ENCODE measurements at places on chromosomes 12 and 14.

- no peaks in the 10 kb centered on the region for H3K4me1 ChIP-seq
- H3K27ac ChIP-seq: no peak overlapping the region
- H3K36me3 ChIP-seq: no peaks in the 10 kb centered on the region
- H3K4me3 ChIP-seq: no peak overlapping the region
- peak; percentile 26 for DNase-seq
These were observed 860.9 kb upstream of the MDGA2 start for GRCh38 chr14:48536318-48536717.

DNA sequence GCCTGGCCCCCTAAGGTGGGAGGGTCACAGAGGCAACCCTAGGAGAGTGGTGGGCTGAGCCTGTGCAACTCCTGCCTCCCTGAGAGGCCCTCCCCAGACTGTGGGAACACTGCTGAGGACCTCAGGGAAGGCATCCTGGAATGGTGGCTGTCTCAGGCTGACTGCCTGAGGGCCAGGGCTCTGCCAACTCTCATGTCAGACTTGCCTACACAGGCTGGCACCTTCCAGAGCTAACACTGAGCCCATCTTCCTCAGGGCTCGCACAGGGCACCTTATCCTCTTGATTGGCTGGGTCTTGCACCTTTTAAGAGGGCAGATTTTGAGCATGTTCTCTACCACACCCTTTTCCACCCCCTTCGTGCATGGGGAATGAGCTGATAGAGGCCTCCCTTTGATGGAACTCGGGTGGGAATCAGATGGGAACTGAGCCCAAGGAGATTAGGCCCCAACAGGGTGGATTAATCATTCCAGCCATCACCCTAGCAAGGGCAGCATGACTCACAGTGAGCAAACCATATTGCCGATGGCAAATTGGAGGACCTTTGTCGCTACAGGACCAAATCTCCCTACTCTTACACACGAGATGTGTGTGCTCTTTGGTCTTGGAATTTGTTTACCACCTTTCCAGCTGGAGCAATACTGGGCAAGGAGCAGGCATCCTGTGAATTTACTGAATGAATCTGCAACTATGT, 702.8 kb downstream of the VRK1 start:
- no peaks in the 10 kb centered on the region for H3K36me3 ChIP-seq
- no peaks in the 10 kb centered on the region for H3K4me1 ChIP-seq
- no peak overlapping the region for H3K4me3 ChIP-seq

- H3K4me1 ChIP-seq: peaks cover 48% of the 10 kb centered on the region
- no peak for DNase-seq
- H3K4me3 ChIP-seq: no peak overlapping the region
- no peaks in the 10 kb centered on the region for H3K27me3 ChIP-seq
These were observed 45.9 kb upstream of the GSG1 start for GRCh38 chr12:13149411-13149810.

GRCh38 chr14:90815822-90816662, at the start of gene TTC7B:
Gene TTC7B, minus strand, starts transcription at chr14:90816430. Its CDS starts 135 bp downstream, at chr14:90816295.
- H3K4me1 ChIP-seq: peaks cover 12% of the 10 kb centered on the region
- H3K4me3 ChIP-seq: peak within 1 kb of the TSS; percentile 60
- peak within 1 kb of the TSS; percentile 49 for H3K27ac ChIP-seq
- H3K36me3 ChIP-seq: no peaks in the 10 kb centered on the region

DNA sequence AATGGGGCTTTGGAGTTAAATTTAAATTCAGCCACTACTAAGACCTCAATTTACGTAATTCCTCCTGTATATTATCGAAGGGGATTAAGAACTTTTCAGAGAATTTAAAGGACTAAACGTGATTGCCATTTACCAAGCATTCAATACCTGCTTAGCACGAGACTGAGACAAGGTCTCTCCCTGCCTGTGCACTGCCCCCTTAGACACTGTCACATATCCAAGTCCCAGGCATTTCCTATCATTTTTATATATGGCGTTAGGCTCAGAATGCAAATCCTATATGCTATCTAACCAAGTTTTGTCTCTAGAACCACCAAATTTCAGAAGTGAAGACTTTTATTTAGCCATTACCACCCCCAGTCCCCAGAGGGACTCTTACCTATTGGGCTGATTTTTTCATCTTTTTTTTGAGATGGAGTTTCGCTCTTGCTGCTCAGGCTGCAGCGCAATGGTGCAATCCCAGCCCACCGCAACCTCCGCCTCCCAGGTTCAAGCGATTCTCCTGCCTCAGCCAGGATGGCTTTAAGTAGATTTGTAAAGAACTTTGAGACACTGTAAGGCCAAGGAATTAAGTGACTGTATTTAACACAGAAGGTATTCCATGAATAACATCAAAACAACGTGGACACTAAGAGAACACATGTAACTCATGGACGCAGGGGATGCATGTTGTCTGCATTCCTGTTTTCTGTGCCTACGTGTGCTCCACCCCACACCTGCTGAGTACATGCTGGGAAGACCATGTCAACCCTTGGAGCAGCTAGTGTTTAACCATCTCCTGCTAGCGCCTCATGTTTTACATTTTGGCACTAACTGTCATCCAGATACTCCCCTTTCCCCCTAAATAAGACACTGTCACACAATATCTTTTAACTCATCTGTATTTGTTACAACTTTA, 6.4 kb downstream of the HSP90AA1 start:
- H3K4me1 ChIP-seq: peaks cover 20% of the 10 kb centered on the region
- H3K27ac ChIP-seq: no peak overlapping the region
- DNase-seq: no peak
- H3K27me3 ChIP-seq: no peaks in the 10 kb centered on the region

DNA sequence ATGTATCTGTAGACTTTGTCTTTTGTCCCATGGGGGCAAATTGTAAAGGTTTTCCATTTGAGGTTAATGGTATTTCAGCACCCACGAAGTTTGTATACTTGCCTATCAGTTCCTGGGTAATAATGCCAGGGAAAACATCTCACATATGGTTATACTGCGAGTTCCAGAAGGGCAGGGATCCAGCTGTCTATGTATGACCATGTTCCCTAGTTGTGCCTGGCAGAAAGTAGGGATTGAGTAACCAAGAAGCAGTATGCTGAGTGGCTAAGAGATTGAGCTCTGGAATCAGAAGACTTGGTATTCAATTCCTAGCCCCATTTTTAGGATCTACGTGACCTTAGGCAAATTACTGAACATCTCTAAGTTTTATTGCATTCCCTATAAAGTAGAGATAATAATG, 173.2 kb upstream of the PWP1 start:
- DNase-seq: no peak
- H3K27me3 ChIP-seq: no peaks in the 10 kb centered on the region
- no peak overlapping the region for H3K4me3 ChIP-seq
- H3K4me1 ChIP-seq: no peaks in the 10 kb centered on the region
- H3K27ac ChIP-seq: no peak overlapping the region

DNA sequence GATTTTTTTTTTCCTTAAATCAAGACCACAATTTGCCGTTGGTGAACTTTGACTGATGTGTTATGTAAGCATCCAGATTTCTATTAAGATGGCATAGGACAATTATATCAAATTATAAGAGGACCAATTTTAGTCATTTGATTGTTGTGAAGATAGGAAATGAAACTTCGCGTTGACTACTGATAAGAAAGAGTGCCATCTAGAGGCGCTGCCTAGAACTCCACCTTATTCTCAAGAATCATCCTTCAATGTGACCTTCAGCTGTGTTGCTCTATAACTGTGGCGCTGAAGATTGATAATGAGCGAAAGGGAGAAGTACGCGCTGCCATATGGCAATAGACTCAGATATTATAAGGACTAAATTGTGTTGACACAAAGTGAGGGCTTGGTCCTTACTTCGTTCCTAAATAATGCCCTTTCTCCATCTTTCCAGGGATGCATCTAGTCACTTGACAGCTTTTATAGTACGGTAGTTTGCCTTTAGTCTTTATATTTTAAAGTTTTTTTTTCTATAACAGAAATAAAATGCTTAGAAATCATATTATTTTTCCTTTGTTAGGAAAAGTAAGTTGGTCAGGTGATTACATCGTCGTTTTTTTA, 350.8 kb upstream of the STXBP6 start:
- DNase-seq: peak; percentile 52
- H3K27ac ChIP-seq: no peak overlapping the region
- H3K4me1 ChIP-seq: no peaks in the 10 kb centered on the region
- H3K36me3 ChIP-seq: no peaks in the 10 kb centered on the region

DNA sequence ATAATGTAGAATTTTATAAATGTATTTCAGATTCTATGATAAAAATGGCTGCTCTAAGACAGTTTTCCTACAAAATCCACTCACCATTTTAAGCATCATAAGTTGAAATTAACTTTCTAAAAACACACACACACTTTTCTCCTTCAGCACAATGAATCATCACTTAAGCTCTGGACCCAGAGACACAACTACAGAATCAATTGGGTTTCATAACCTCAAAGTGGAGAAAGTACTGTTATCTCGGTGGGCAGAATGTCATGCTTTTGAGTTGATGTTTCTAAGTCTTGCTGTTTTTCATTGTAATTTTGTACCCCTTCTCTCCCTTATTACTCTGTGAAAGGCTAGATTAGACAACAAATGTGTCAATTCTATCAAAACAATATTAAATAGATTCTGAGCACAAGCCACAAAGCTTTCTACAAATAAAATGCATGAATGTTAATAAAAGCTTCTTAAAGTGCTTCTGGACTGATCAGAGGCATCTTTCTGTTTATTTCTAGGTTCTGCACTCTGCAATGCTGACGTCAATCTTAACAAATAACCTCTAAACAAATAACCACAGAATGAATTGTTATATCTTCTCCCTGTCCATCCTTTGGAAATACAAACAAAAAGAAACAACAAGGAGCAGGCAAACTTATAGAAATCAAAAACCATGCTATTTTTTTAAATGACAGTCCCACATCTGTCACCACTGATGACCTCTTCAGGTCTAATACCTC, 8.2 kb downstream of the IPO8 start:
- H3K36me3 ChIP-seq: no peaks in the 10 kb centered on the region
- H3K4me1 ChIP-seq: no peaks in the 10 kb centered on the region
- DNase-seq: no peak
- no peaks in the 10 kb centered on the region for H3K27me3 ChIP-seq
- H3K27ac ChIP-seq: no peak overlapping the region

GRCh38 chr12:105459760-105460330, 129.4 kb downstream of the C12orf75 start:
- no peaks in the 10 kb centered on the region for H3K36me3 ChIP-seq
- no peak overlapping the region for H3K27ac ChIP-seq
- H3K27me3 ChIP-seq: no peaks in the 10 kb centered on the region
- H3K4me1 ChIP-seq: peaks cover 12% of the 10 kb centered on the region
- no peak for DNase-seq

DNA sequence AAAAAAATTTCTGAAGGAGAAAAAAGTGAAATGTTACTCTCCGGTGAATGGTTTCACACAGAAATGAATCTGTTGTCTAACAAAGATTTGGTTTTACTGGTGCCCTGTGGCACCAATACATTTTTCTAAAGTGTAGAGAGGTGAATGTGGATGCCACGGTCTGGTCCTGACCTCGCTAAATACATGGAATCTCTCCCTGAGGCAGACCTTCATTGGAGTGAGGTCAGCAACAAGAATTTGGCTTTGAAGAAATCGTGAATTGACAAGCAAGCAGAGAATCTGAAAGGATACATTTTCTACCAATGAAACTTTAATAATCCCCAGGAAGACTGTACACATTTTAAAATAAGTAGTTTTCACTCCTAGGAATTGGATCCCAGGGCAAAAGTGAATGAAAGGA, 81.2 kb upstream of the OTOGL start:
- no peak for DNase-seq
- no peak overlapping the region for H3K27ac ChIP-seq
- H3K36me3 ChIP-seq: no peaks in the 10 kb centered on the region
- no peaks in the 10 kb centered on the region for H3K4me1 ChIP-seq
- H3K27me3 ChIP-seq: no peaks in the 10 kb centered on the region
- H3K4me3 ChIP-seq: no peak overlapping the region

GRCh38 chr12:2919249-2919648, 28.6 kb downstream of the TULP3 start:
- no peak overlapping the region for H3K4me3 ChIP-seq
- no peaks in the 10 kb centered on the region for H3K4me1 ChIP-seq
- no peaks in the 10 kb centered on the region for H3K27me3 ChIP-seq
- H3K27ac ChIP-seq: no peak overlapping the region

GRCh38 chr12:79681008-79681590, 9.7 kb downstream of the PAWR start:
- no peak overlapping the region for H3K4me3 ChIP-seq
- H3K27me3 ChIP-seq: no peaks in the 10 kb centered on the region
- H3K4me1 ChIP-seq: peaks cover 31% of the 10 kb centered on the region
- no peak overlapping the region for H3K27ac ChIP-seq

GRCh38 chr12:41467591-41468325, 279.6 kb downstream of the PDZRN4 start:
- DNase-seq: no peak
- H3K4me3 ChIP-seq: no peak overlapping the region
- no peaks in the 10 kb centered on the region for H3K27me3 ChIP-seq
- no peaks in the 10 kb centered on the region for H3K36me3 ChIP-seq
- no peak overlapping the region for H3K27ac ChIP-seq
